ENCODE measurements at places on chromosomes 16 and 17. TPM values are rescaled to one million over a fixed set of nuclear protein-coding genes. Genes with fewer than 3 reads are reported as not detected.
A peak's percentile ranks its signal among the peaks of the same experiment; 100 is the strongest.

TMIGD1 gene
- total RNA-seq, result not detected

BCO1 gene
- total RNA-seq, result not detected

TEX19 gene
- 0.17 TPM for total RNA-seq

DNA sequence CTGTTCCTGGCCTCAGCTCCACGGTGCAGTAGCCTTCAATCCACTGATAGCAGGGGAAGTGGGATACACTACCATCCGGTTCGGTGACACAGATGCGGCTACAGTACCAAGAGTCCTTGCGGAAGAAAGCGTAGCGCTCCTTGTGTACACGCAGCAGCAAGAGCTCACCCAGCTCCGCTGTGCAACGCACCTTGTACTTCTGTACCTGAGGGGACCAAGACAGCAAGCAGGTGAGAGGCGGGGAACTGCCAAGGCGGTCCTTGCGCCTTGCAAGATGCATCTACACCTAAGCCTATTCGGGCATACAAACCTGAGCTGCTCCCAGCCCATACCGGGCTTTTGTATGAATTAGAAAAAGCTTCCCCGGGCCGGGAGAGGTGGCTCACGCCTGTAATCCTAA lies 1.5 kb downstream of the ALOXE3 start:
- H3K36me3 ChIP-seq, result no peaks in the 10 kb centered on the region
- H3K27ac ChIP-seq, result no peak overlapping the region
- H3K27me3 ChIP-seq, result peaks cover 56% of the 10 kb centered on the region
- no peak for DNase-seq
- peak overlapping the region; percentile 5 for H3K4me3 ChIP-seq
- peaks cover 35% of the 10 kb centered on the region for H3K4me1 ChIP-seq

DNA sequence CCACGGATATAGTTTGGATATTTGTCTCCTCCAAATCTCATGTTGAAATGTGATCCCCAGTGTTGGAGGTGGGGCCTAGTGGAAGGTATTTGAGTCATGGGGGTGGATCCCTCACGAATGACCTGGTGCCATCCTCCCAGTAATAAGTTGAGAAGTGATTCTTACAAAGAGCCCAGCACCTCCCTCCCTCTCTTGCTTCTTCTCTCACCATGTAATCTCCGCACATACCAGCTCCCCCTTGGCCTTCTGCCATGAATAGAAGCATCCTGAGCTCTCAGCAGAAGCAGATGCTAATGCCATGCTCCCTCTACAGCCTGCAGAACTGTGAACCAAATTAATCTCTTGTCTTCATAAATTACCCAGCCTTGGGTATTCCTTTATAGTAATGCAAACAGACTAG lies 41.9 kb upstream of the RBBP6 start:
- H3K4me3 ChIP-seq, result no peak overlapping the region
- H3K36me3 ChIP-seq, result no peaks in the 10 kb centered on the region
- H3K27me3 ChIP-seq, result peaks cover 7% of the 10 kb centered on the region
- H3K4me1 ChIP-seq, result no peaks in the 10 kb centered on the region
- no peak overlapping the region for H3K27ac ChIP-seq
- DNase-seq, result no peak

DNA sequence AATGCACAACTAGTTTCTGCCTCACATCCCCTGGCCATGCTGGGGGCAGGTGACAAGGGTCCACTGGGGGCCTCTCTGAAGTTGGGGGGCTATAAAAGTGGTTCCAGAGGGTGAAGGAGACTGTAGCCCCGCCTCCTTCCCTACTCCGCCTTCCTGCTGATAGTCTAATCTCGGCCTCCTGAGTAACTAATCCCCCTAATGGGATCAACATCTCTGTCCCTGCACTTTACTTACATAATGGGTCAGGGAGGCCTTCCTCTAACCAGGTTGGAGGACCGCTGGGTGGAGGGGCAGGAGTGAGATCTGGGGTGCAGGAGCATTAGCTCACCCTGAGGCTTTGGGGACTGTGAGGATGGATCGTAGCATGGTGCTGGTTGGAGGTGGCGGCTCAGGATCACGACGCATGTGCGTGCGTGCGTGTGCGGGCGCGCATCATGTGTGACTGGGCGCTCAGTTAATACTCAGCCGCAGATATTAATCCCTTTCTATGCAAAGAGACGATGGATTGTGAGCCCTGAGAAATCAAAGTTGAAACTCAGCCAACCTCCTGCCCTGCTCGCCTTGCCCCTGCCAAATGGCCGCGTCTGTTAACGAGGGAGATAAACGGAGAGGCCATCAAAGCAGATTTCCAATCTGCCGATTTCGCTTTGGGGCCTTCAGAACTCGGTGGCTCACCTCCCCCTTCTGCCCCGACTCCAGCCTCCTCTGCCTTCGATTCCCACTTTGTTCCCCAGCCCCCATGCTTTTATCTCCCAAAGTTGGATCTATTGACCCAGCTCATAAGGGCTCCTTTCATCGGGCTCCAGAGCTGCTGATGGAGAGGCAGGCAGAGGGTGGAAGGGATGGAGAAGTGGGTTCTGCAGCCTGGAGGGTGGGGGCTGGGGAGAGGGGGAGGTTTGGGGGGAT lies 107.3 kb downstream of the SDK2 start:
- DNase-seq, result no peak
- no peaks in the 10 kb centered on the region for H3K4me1 ChIP-seq
- no peaks in the 10 kb centered on the region for H3K27me3 ChIP-seq
- H3K27ac ChIP-seq, result no peak overlapping the region
- no peak overlapping the region for H3K4me3 ChIP-seq
- H3K36me3 ChIP-seq, result no peaks in the 10 kb centered on the region

DNA sequence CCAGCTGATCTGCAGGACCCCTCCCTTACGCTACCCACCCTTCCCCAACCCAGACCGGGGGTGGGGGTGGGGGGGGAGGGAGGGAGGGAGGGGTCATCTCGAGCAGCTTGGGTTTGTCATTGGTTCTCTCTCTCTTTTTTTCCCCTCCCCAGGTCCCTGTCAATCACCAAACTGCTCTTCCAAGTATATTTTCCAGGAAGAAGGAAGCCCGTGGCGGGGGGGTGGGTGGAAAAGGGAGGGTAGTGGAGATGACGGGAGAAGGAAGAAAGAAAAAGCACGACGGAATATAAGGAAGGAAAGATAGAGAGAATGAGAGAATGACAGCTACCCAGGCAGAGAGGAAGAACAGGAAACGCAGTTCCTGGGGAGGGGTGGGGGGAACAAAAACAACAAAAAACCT lies 17.9 kb downstream of the SALL1 start:
- H3K27me3 ChIP-seq, result peaks cover 19% of the 10 kb centered on the region
- DNase-seq, result no peak
- H3K4me1 ChIP-seq, result no peaks in the 10 kb centered on the region
- H3K27ac ChIP-seq, result no peak overlapping the region

All from activated T-cell treated with anti-CD3 and anti-CD28 coated beads, Interleukin-2, amount 50 U/mL, for 72 hours (primary cell).